OCI-LY7 (cell line): ENCODE measurements at places on chromosomes 16 and 17.

DNA sequence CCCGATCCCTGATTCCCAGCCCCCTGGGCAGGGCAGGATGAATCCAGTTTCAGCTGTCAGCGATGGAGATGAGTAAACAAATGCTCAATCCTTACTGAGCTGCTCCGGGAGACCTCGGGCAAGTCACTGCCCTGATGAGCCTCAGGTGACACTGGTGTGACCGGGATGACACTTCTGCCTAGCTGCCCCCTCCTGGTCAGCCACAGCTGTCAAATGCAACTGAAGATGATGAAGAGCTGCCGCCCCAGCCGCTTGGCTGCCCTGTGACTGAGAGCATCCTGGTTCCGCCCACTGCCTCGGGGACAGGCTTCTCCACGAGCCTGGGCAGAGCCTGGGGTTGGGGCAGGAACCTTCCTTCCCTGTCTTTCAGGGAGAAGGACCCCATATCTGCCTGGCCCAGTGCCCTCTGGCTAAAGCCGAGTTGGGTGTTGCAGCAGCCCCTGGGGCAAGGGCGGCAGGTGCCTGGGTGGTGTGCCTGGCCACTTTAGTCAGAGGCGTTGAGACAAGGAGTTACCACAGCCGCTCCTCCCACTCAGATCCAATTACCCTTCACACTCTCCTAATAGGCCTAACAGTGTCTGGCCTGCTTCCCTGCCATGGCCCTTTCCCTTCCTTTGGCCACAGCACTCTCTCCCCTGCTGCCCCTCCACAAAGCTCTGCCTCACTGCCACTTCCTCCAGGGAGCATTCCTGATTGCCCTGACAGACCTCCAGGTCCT, 5.5 kb downstream of the CCL17 start:
- DNase-seq = no peak

GRCh38 chr17:41223821-41224220, 2.6 kb upstream of the KRTAP9-2 start:
- DNase-seq = no peak

GRCh38 chr16:73526011-73526804, 478.3 kb upstream of the ZFHX3 start:
- no peak for DNase-seq

GRCh38 chr17:63440127-63440769, 5.9 kb downstream of the CYB561 start:
- DNase-seq = no peak

DNA sequence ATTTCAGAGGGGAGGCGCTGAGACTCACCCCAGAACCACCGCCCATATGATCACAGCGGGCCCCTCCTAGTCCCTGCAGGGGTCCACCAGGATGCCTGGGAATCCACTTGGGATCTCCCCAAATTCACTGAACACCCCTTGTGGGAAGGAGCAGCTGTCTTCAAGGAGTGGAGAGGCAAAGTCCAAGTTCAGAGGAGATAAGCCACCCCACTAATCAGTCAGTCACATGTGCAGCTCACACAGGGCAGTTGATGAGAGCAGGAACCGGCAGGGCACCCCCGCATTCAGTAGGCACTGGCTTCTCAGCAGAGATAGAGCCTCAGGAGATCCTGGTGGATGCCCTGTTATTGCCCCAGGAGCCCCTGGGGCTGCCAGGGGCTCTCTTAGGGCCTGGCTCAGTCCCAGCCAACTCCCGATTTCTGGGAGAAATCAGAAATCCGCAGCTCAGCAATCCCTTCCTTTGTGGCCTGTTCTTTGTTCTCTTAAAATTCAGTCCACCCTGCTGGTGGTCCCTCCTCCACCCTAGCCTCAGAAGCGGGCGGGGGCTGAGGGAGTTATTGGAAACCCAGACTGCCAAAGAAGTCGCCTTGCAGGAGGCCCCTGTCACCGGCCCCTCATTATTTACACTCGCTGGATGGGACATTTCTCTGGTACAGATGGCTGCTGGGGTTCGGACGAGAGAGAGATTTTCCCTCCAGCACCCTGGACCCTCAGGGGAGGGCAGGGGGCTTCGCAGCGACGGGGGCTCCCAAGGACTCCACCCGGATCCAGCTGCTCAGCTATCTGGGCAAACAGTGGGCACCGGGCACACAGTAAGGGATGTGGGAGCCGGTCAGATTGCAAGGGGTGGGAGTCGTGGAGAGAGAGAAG, 1.8 kb downstream of the CDC42EP4 start:
- no peak for DNase-seq

- DNase-seq = no peak
Measured at GRCh38 chr17:5257124-5257523, 22.5 kb upstream of the SCIMP start.

GRCh38 chr17:34254146-34254545, 939 bp upstream of the CCL2 start:
- no peak for DNase-seq

GRCh38 chr17:77076124-77076830, 64.5 kb upstream of the SEC14L1 start:
- DNase-seq = no peak

GRCh38 chr17:79632432-79632735, 21.5 kb upstream of the RBFOX3 start:
- no peak for DNase-seq

DNA sequence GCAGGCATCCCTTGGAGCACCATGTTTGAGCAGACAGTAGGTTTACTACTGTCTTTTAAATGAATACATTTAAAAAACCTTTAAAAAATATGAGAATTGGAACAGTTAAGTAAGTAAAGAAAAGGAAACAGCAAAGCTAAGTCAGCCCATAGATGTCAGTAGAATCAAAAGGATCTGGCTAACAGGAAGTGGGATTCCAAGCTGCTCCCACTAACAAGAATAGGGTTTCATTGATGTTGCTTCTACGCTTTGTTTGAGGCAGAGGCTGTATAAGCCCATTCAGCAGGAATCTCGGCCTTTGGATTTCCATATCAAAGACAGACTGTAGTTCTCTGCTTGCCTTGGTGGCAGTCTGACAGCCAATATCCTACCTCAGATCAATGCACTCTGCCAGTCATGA, 122.9 kb upstream of the ELAC2 start:
- DNase-seq = no peak
